ENCODE measurements at places on chromosomes 12 and 14.

DNA sequence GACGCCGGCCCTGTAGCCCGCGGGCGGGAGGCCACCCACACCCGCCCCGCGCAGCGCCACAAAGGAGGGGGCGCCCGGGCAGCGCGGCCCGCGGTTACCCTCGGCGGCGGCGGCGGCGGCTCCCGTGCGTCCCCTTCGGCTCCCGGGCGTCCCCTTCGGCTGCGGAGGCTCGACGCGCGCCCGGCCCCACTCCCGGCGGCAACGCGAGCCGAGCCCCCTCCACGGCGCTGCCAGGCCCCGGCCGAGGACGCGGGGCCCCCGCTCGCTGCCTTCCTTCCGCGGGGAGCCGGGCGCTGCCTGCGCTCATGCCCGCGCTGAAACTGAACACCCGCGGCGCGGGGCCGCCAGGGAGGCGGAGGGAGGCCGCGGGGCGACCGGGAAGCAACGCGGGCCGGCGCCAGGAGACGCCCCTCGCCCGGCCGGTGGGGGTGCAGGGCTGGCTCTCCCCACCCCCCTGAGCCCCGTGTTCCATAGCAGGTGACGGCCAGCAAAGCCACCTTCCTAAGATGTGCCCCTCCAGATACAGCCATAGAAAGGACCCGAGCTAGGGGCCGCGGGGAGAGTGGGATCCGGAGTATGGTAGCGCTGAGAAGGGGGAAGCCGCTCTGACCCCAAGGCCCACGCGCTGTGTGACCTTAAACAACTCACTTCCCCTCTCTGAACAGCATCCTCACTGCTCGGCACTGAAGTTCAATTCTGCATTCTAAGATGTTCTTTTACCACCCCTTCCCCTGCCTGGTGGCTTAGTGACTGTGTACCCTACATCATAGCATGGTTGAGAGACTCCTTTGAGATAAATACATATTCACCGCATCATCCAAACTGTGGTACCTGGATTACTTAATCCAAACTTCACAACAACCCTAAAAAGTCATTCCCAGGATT lies 42.8 kb downstream of the KDM2B start:
- peak; percentile 22 for DNase-seq

DNA sequence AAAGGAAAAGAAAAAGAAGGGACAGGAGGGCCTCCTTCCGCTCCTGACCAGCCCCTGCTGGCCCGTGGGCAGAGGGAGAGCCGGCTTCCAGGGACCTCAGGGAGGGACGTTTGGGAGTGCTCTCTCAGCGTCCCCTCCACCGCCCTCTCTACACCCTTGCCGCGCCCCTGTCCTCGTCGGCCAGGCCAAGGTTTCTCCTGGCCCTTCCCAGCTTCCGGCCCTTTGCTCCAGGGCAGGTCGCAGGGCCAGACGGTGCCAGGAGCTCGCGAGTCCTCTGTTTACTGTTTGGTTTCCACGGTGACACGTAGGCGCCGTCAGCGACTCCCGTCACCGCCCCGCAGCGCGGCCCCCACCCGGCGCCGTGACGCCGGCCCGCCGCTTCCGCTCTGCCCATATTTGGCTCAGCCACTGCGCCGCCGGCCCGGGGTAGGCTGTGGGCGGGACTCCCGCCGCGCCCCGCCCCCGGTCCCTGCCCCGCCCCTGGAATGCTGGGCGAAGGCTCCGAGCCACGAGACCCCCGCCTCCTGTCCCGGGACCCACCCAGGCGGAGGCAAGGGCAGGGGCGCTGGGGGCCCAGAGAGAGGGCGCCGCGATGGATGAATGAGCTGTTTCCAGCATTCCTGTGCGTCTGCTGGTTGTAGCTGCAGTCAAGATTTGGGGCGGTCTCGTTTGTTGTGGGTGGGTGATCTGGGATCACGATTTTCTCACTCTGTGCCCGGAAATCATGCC lies 15.5 kb downstream of the FOS start:
- peak; percentile 98 for DNase-seq

DNA sequence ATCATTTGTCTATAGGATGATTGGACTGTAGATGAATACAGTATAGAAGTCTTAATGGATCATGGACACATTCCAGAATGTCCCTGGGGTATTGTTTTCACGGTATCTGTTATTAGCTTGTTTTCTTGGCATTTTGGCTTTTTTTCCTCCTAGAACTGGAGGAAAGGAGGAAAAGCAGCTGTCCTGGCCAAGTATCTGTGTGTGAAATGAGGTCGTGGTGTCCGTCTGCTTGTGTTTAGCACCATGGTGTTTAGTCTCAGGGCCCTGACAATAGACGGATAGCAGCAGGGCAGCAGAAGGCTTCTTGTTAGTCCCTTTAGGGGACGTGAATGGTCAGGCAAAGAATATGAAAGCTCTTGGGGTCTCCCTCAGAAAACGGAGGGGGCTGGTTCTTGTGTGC lies 21.2 kb downstream of the FGF6 start:
- DNase-seq = no peak

- DNase-seq = no peak
These were observed 622.9 kb downstream of the DIO2 start for GRCh38 chr14:79588398-79588797.

- DNase-seq = peak; percentile 61
These were observed 95.6 kb upstream of the DNM1L start for GRCh38 chr12:32583534-32583933.

GRCh38 chr14:100709289-100710284 lies 17.1 kb upstream of the DLK1 start:
- DNase-seq = peak; percentile 60

- no peak for DNase-seq
These were observed 48.5 kb downstream of the TSPAN9 start for GRCh38 chr12:3125674-3126073.

DNA sequence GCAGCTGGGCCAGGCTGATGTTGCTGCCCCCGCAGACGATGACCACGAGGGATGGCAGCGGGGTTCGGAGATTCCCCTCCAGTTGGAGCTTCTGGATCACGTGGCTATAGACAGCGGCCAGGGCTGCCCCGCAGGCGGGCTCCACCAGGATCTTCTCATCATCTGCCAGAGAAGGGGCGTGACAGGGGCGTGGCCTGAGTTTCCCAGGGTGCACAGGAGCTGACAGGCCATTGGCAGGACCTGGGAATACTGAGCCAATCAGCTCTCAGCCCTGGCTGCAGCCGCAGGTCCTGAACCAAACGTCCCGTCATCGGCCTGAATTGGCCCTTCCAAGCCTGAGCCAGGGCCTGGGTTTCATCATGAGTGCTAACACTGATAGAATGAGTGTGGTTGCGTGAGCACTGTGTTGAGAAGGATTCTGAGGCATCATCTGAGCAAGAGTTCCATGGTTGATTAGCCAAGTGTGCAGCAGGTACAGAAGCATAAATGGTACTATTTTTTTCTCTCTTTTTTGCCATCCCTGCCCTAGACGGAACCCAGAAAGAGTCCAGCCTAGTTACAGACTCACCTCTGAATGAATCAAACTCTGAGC lies 10.6 kb downstream of the SDS start:
- DNase-seq = no peak

GRCh38 chr12:109833307-109834189 lies at the start of gene TRPV4:
Gene TRPV4 (minus strand): TSS chr12:109833398. CDS start chr12:109814796, 18,602 bp downstream.
- DNase-seq = peak; percentile 55

GRCh38 chr14:67396381-67396970 lies 15.5 kb downstream of the PLEK2 start:
- DNase-seq = no peak

DNA sequence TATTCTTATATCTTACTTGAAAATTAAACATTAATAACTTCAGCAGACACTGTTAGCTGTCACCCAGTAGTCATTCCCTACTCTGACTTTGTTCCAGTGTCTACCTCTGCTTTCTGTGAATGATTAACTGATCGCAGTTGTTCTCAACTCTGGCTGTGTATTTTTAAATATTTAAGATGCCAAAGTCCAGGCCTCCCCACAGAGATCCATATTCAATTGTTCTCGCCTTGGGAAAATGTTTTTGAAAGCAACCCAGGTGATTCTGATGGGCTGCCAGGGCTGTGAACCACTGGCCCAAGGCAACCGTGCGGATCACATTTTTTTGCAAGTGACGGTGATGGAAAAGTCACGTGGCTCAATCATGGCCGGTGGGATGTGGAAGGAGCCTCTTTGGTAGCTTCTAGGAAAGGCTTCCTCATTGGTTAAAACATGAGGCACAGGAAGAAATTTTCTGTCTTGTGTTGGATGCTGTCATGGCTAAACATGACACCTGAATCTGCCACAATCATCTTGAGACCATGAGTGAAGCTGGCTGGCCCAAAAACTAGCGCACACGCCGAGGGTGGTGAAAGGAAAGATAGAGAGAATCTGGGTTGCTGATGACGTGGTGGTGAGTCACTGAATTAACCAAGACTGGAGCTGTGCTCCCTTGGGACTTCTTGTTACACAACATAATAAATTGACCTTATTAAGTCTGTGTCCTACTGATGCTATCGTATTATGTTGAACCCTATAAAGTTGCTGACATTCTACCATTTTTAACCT lies 37.2 kb downstream of the RDH12 start:
- peak; percentile 33 for DNase-seq

GRCh38 chr12:68259318-68259940 lies 6.0 kb upstream of the IL22 start:
- DNase-seq = no peak

GRCh38 chr12:93146263-93146939 lies 217.3 kb upstream of the EEA1 start:
- peak; percentile 57 for DNase-seq

GRCh38 chr14:54589076-54589475 lies 22.1 kb downstream of the SAMD4A start:
- DNase-seq = no peak

DNA sequence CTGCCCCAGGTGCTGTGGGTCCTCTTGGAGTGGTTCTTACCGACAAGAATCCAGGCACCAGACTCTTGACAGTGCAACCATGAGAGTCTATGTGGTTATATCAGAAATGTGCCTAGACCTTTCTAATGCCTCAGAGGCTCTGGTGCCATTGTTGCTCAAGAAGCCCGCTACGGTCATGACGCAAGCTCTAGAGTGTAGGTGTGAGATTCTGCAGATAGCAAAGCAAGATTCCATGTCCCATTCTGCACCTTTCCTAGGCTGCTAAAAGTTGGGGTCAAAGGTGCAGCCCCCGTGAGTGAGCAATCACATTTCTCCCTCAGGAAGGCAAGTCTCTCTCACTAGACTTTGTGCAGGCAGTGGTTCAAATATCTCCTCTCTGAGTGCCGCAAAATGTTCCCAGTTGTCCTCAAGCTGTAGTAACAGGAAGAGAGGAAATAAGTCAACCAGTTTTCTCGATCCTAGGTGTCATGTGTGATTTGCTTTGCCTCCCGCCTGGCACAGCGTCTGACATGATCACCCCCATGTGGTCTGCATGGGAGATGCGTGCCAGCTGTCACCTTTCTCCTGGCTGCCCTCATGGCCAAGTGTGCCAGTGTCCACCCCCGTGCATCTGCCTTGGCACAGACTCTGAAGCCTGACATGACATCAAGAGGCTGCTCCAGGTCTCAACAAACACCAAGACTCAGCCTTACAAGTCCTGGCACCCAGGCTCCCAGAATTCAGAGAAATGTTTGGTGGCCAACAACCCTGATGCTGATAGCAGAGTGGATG lies 122.5 kb upstream of the COCH start:
- peak; percentile 8 for DNase-seq

- no peak for DNase-seq
These were observed 379.1 kb downstream of the NELL2 start for GRCh38 chr12:44497044-44497443.

DNA sequence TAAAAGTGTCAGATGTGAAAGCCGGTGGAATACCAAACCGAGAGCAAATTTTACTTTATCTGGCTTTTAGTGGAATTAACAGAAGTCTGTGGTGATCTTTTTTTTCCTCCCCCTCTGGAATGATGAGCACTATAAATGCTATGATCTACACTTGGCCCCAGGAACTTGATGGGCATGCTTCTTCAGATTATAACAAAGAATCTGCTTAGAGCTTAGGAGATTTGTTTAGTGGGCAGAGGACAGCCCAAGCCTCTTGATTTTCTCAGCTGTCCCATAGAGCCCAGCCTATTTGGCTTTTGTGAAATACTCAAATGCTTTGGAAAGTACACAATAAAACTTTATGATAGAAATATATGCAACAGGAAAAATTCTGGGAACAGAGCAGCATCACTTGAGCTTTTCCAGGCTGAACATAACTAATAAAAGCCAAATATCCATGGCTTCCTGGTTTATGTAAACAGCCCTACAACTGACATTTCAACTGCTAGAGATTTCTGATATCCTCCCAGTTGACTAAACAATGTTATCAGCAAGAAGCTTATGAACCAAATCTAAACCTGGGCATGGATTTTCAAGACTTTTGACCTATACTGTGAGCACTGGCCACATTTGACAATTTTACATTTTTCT lies 149.6 kb downstream of the PLXNC1 start:
- DNase-seq = no peak

DNA sequence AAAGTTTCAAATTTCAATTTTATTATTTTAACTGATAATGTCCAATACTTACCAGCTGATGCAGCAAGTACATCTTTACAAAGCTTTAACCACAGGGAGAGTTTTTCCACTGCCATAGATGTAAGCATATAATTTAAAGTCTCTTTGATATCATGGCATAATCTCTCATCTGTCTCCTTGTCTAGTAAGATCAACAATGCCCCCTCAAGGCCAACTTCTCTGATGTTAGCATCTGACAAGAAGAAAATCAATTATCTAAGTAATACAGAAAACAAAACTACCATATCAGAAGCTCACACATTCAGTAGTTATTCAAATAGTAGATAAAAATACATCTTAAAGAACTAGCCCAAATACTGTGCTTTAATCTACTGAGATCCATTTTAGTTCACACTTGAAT lies 94.2 kb downstream of the HEATR5A start:
- peak; percentile 70 for DNase-seq

Measured in dermis blood vessel endothelial cell (primary cell).